NCI-H1092 (cell line): ENCODE measurements at places on chromosomes 3 and 15.

DNA sequence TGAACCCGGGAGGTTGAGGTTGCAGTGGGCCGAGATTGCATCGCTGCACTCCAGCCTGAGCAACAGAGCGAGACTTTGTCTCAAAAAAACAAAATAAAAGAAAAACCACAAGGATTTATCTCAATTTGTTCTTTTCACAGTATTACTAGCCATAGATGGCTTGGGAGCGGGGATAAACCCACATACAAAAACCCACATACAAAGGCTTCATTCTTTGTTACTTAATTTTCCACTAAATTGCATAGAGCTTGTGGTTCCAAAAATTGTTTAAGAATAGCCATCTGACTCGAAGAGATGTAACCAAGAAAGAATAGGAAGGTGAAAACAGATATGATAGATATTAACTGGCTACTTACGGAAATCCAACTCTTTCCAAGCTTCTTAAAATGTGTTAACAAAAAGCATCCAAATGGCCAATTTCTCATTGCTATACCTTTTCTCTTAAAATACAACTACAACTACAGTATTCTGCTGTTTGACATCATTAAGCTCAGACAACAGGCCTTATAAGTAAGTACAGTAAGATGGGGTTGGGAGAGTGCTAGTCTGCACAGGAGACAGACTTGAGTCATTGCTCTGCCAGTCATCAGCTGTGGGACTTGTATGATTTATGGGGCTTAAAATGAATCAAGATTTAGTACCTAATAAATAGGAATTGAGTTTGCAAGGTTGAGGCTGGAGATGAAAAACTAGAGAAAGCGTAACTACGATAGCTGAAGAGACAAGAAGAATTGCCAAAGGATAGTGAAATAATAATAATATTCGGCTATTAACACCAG lies 96.6 kb upstream of the PLXND1 start:
- DNase-seq: no peak

- no peak for DNase-seq
These were observed 34.9 kb upstream of the LINGO1 start for GRCh38 chr15:77667338-77668234.

- no peak for DNase-seq
These were observed 1.5 kb downstream of the MYL3 start for GRCh38 chr3:46861605-46862368.

DNA sequence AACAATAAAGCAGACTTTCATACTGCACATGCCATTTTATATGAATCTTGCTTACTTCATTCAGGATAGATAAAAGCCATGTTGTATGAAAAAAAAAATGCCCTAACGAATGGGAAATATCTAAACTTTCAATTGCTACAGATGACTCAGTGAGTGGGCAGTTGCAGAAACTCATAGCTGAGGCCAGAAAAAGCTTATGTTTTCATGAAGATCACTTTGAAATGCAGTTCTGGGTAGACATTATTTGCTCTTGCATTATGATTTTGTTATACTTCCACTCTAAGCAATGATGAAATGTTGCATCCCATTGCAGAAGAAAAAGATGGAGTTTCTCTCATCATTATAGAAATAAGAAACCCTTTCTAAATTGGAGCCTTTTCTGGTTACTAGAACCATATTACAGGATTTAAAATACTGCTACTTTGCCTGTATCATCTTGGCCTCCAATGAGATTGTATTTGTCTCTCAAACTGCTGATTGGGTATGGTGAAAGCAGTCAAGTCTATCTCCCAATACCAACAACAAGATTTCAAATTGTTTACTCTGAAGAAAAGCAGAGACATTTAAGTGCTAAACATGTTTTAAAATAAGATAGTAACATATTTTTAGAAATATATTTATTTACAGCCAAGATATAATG lies 17.0 kb downstream of the PEAK1 start:
- DNase-seq: no peak

- no peak for DNase-seq
These were observed 512.7 kb upstream of the CDIN1 start for GRCh38 chr15:36066757-36067156.

- no peak for DNase-seq
These were observed 14.4 kb upstream of the ANKRD28 start for GRCh38 chr3:15812183-15812582.

GRCh38 chr3:105878061-105878460 lies 9.2 kb upstream of the CBLB start:
- DNase-seq: no peak

DNA sequence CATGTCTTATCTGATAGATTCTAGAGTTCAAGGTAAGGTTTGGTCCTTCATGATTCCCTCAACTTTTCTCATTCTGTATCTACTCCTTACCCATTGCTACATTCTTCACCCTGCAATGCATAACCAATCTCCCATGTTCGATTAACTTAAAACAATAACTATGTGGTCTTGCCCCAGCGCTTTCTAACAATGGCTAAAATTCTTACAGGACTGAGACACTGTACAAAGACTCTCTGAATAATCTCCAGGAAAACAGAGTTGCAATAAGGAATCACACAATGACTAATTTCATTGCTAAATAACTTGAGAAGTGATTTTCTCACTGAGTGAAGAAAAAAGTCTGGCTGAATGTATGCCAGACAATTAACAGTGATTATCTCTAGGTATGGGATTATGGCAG lies 69.6 kb upstream of the FAM174B start:
- no peak for DNase-seq

DNA sequence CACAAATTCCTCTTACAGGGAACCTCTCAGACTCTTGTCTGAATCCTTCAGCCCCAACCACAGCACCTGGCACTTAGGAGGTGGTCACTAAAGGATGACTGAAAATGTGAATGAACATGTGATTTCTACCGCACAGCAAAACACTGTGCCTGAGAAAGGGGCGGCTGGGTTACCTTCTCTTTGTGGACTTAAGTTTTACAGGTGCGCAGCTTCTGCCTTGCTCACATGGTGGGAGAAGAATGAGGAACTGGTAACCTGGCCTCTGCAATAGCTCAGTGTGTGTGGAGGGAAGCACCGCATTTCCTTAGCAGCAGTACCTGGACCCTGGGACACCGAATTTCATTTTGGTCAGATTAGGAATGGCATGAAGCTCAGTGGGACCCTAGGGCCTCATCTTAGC lies 9.8 kb upstream of the ETV5 start:
- no peak for DNase-seq

DNA sequence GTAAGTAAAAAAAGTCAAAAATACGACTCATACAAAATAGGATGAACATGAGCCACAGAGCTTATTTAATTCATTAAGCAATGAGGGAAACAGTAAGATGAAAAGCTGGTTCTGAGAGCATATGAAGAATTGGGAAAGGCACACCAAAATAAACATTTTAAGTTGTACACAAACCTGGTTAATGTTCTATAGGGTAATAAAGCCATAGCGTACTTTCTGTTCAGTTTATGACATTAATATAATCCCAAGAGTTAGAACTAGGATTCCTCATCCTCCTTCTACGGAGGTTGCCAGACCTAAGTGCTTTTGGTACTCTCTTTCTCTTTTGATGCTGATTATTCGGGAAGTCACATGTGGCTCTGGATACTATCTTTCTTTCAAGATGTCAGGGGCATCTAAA lies 41.4 kb downstream of the CLEC3B start:
- DNase-seq: no peak

- DNase-seq: no peak
These were observed 105.7 kb downstream of the ANO10 start for GRCh38 chr3:43515970-43516635.

DNA sequence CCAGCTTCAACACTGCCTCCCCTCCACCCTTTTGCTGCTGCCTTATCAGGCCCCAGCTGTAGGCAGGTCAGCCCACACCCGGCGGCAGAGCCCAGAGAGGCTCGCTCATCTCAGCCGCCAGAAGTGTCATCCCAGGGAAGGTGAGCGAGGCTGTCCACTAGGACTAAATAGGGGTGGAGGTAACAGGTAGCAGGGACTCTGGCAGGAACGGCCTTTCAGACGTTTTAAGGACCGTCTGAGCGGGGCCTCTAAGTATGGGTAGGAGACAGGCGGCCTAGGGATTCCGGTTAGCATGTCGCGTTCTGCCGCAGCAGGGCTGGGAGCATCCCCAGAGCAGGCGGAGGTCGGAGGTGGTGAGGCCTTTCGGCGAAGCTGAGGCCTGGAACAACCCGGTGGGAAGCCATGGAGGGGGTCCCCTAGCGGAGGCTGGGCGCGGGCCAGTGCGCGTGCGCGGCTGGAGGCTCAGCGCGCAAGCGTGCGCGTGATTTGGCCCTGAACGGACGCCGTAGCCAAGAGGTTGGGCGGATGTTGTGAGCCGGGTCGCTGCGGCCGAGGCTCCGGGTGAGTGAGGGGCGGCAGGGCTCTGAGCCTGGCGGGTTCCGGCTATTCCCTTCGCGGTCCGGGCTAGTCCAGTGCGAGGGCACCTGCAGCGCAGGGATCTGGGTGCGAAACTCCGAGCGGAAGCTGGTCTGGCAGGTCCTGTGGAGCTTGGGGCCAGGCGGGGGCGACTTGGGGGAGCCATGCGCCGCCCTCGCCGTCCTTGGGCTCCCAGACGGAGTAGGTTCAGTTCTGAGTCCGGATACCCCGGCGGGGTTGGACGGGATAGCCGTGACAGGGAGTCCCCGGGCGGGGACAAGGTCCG lies at the start of the genes MST1 and RNF123:
TSS of gene MST1 (minus strand) at position 429 of the 862 bp plus-strand sequence. CDS start 783 bp downstream, outside the sequence.
TSS of gene RNF123 (plus strand) at position 512 of the 862 bp plus-strand sequence. CDS start 1,609 bp downstream, outside the sequence.
- no peak for DNase-seq

GRCh38 chr3:130073582-130073981 lies 8.0 kb upstream of the ALG1L2 start:
- DNase-seq: no peak

- no peak for DNase-seq
These were observed 23.1 kb downstream of the CCNL1 start for GRCh38 chr3:157136647-157137387.

DNA sequence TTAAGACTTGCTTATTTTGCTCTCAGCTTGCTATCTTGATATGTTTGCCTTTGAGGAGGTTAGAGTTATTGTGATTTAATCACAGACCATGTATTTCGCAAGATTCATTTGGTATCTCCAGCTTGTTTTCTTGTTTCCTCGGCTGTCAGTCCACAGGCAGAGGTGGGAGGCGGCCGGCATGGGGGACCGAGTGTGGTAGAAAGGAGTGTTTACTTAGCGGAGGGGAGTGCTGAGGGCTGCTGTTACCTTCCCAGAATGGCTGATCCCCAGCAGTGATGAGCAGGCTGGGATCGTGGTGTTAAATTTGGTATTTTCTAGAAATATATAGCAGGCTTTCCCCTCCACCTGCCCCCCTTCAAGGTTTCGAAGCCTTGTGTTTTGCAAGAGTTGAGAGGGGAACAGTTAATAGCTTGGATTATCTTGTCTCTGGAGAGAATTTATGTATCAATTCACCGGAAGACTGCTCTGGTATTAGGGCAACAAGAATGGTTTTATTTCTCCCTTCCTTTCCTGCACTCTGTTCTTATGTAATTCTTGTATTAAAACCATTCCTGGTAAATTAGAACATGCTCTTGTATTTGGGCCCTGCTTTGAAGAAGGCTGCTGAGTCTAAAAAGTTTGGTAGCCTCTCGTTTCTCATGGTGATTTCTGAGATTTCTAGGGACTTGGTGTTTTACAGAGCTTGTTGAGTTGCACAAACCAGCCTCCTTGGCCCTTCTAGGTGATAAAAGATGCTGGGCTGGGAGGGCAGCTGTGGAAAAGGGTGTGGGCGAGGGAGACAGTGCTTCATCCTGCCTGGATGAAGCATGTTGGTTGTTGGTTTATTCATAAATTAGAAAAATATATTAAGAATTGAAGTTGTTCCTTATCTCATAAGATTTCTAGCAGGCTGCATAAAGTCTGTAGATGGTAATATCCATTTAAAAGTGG lies 151.4 kb downstream of the IGF1R start:
- DNase-seq: no peak

- DNase-seq: no peak
These were observed 1.4 kb downstream of the VHL start for GRCh38 chr3:10142707-10143560.

DNA sequence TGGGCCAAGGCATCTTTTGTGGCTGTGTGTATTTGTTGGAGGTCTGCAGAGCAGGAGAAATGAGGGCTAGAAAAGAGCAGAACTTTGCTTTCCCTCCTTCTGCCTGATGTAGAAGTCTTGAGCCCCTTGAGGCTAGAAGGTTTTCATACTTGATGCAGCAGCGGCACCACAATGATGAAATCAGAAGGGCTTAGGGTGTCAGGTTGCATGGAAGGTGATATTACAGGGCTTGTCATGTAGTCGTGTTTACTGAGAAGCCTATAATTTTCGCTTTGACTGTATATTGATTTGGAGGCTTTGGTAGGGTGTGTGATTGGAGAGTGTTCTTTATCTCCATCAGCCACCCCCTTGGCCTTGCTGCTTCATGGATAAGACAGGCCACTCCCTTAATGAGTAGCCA lies 339.8 kb downstream of the THSD4 start:
- no peak for DNase-seq

GRCh38 chr15:89150287-89150686 lies 62.0 kb downstream of the ABHD2 start:
- DNase-seq: no peak

DNA sequence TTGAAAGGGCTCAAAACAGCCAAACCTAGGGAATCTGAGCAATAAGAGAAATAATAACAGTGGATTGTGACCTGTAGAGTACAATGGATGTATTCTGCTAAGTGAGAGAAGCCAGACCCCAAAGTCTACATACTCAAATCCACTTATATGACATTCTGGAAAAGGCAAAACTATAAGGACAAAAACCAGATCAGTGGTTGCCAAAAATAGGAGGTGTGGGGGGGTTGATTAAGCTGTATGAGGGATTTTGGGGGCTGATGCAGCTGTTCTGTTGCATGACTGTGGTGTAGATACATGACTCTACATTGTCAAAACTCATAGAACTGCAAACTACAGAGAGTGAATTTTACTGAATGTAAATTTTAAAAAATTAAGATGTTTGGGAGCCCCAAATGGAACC lies 20.1 kb upstream of the CGNL1 start:
- DNase-seq: no peak

- no peak for DNase-seq
These were observed 73.9 kb upstream of the NR2E3 start for GRCh38 chr15:71736286-71736947.

- DNase-seq: no peak
These were observed 75.2 kb downstream of the BOC start for GRCh38 chr3:113286524-113286923.

GRCh38 chr3:54845551-54845950 lies 82.3 kb downstream of the LRTM1 start:
- DNase-seq: no peak

DNA sequence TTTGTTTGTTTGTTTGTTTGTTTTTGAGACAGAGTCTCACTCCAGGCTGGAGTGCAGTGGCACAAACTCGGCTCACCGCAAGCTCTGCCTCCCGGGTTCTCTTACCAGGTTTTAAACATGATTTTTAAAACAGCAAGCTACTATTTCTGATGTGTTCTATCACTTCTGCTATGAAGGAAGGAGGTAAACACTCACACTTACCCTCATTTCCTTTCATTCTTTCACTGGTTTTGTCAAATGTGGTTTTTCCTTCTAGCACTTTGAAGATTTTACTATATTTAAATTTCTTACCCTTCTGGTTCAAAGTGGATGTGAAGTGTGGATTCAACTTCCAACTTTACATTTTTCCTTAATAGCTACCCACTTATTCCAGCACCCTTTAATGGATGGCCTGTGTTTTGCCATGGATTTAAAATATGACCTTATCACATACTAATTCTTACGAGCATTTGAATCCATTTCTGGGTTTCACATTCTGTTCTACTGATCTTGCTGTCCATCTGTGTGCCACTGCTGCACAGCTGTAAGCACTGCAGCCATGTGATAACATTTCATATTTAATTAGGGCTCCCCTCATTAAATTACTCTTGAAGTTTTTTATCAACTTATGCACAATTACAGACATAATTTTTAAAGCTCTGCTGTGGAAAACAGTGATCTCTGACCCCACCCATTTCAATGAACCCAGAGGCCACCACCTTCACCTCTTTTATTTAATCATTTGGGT lies 42.3 kb downstream of the TXNRD3 start:
- no peak for DNase-seq
